ENCODE measurements at places on chromosomes 5 and 9.

DNA sequence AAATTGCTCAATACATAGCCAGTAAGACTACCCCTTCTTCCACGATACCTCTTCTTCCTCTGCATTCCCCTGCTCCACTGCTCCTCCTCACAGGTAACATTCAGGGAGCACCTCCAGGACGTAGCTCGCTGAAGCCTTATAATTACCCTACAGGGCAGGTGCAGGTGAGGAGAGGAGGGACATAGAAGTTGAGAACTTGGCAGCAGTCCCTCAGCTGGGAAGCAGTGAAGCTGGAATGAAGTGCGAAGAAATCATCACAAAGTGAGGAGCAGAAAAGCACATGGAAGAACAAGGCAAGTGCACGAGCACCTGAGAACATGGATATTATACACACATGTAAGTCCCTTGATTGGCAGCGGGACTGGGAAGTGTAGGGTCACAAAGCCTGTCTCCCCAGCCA is 118.2 kb downstream of the HSD17B3 start:
- no peak for DNase-seq

DNA sequence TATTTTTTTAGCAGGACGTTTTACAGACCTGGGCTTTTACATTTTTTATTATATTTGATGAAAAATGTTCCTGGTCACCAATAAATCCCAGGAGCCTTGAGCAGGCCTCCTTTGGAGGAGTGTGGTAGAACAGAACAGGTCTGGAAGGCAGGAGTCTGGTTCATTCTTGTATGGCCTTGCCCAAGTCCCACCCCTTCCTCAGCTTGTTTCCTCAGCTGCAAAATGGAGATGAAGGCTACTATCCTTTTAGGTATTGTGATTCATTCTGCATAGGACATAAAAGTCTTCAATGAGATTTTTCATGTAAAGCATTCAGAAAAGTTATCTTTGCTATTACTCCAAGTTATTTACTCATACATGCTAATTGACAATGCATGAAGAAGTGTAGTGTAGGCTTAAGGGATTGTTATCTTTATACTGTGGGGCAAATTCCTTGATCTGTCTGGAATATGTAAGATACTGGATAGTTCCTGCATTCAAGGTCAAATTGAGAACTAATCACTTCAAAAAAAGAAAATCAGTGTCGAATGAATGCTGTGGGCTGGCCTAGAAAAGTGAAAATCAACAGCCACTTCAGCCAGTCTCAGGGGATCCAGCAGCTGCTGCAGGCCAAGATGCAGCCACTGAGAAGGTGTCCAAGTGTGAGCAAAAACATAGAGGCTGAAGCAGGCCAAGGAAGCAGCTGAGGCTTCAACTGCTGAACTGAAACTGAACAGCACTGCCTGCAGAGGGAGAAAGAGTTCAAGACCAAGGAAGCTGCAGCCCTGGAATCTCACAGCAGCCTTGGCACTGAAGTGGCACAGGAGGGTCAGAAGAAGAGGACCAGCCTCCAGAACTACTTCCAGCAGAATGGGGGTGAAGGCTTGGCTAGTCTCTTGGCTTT is 15.5 kb upstream of the SLC36A3 start:
- DNase-seq = no peak

- no peak for DNase-seq
Observed at GRCh38 chr5:135069016-135069770, 35.2 kb upstream of the PITX1 start.

- DNase-seq = no peak
Observed at GRCh38 chr5:82812575-82812974, 264.6 kb downstream of the TMEM167A start.

DNA sequence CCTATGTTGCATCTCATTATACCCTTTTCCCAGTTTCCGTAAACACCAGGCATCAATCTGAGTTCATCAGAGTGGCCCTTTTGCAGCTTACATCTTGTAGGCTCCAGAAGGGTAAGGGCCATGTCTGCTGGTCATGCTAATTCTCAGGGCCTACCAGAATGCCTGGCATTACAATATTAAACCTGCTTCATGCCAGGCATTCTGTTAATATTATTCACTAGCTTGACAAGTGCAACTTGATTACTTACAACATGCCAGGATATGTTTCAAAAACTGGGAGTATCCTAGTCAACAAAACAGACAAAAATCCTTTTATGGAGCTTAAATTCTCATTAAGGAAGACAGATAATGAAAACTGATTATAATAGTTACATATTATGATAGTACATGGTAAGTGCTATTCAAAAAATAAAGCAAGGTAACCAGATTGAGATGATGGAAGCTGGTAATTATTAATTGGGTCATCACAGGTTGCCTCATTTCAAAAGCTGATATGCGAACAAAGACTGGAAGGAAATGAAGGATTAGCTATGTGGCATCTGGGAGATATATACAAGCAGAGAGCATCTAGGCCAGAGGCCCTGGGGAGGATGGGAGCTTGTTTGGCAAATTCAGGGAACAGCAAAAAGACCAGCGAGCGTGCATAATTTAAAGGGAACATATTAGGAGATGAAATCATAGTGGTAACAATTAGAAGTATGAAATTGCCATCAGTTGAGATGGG is 406.3 kb downstream of the DMRT2 start:
- DNase-seq = no peak
